ENCODE measurements at places on chromosomes 16 and 17. TPM values are rescaled to one million over a fixed set of nuclear protein-coding genes. Genes with fewer than 3 reads are reported as not detected.

Gene ZNF423
- total RNA-seq: 16.9 TPM

Gene SLC38A8
- total RNA-seq: 1.4 TPM

Gene ATP6V0C
- total RNA-seq: 42.6 TPM

Gene NXPH3
- 2.6 TPM for total RNA-seq

Gene CCL5
- total RNA-seq: 0.83 TPM

Gene KRT27
- total RNA-seq: not detected

Gene OTOP2
- not detected for total RNA-seq

Gene FSCN2
- 0.89 TPM for total RNA-seq

Gene CMTM4
- 64.3 TPM for total RNA-seq

Gene ZFHX3
- 10.7 TPM for total RNA-seq

Gene PLD6
- 10.2 TPM for total RNA-seq

Gene TIGD7
- 20.3 TPM for total RNA-seq

Gene SLC12A3
- total RNA-seq: 0.11 TPM

Gene CES4A
- total RNA-seq: 22.5 TPM

Gene SULT1A3
- total RNA-seq: 17.4 TPM

Gene EFCAB5
- total RNA-seq: 2.1 TPM

Gene TBC1D28
- not detected for total RNA-seq

Gene NUPR1
- 54.2 TPM for total RNA-seq

Gene TEKT3
- 1.7 TPM for total RNA-seq

Gene TBKBP1
- 11.5 TPM for total RNA-seq

Gene RNU2-1
- not detected for total RNA-seq

Gene NPB
- total RNA-seq: 1.1 TPM

Gene CLDN6
- total RNA-seq: 0.28 TPM

Gene SLC47A1
- 47.3 TPM for total RNA-seq

Gene IGFALS
- total RNA-seq: not detected

Gene C16orf89
- 48.6 TPM for total RNA-seq

Gene CCL1
- not detected for total RNA-seq

Gene GPR142
- total RNA-seq: 0.59 TPM

Gene MYBBP1A
- total RNA-seq: 30.9 TPM

Gene MAF
- 118 TPM for total RNA-seq

Gene TMEM220
- 6.7 TPM for total RNA-seq

Gene AOC3
- total RNA-seq: 2.7 TPM

Gene TK1
- total RNA-seq: 13.7 TPM

Gene BAHCC1
- total RNA-seq: 9.3 TPM

Gene ABI3
- 4.8 TPM for total RNA-seq

Gene SMIM36
- not detected for total RNA-seq

Gene TOX3
- total RNA-seq: 4.8 TPM

Gene ADAP2
- total RNA-seq: 12.0 TPM

Gene CDRT15L2
- not detected for total RNA-seq

Gene ST6GALNAC1
- total RNA-seq: 1.2 TPM

Gene EFNB3
- total RNA-seq: 39.9 TPM

Gene ACBD4
- 3.2 TPM for total RNA-seq

Gene UBFD1
- total RNA-seq: 58.1 TPM

Gene DPEP1
- total RNA-seq: 0.99 TPM

Gene CHST4
- 0.50 TPM for total RNA-seq

Gene ZNRF1
- 20.2 TPM for total RNA-seq

Gene TERB1
- total RNA-seq: 0.10 TPM

Gene IGF2BP1
- total RNA-seq: 7.5 TPM

Gene CLEC18A
- total RNA-seq: 1.1 TPM

Gene PRAC1
- not detected for total RNA-seq

Gene SMG6
- total RNA-seq: 46.3 TPM

Gene UNC45B
- total RNA-seq: 0.10 TPM

Gene PPP1R1B
- 329 TPM for total RNA-seq

Measured in spinal cord (tissue), 10 donors.